Urothelium cell line (cell line): ENCODE measurements at places on chromosomes 5 and 9.

- DNase-seq, result no peak
Observed at GRCh38 chr5:29389993-29390392, 1803.5 kb upstream of the CDH6 start.

- DNase-seq, result no peak
Observed at GRCh38 chr5:124332273-124332672, 414.2 kb downstream of the ZNF608 start.

DNA sequence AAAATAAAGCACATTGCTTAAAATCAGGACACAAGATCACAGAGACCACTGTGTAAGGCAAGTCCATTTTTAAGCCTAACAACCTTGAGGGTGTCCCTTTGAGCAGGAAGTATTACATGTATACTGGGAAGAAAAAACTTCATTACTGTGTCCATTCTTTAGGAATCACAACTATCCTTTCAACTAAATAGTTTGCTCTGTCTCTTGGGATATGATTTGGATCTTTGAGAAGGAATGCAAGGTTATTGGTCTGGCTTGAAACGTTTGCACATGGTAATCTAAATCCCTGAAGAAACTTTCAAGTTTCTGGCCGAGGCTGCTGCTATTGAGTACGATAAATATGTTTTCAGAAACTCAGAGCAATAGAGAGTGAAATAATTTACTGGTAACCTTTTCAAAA, 923.0 kb upstream of the SEMA6A start:
- DNase-seq, result no peak

DNA sequence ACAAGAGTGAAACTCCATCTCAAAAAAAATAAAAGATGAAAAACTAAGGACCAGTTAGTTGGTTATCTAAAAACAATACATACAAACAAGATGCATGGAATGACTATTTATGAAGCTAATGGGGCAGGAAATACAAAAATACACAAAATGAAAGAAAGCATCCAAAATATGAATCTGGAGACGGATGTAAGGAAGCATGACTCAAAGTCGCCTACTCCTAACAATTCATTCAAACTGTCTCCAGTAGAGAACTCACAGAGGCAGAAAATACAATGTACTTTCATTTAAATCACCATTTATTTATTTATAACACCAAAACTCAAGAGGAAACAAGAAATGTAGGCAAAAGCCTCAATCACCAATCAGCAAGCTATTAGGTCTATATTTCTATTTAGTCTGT, 68.4 kb downstream of the SCAI start:
- no peak for DNase-seq

- DNase-seq, result no peak
Observed at GRCh38 chr5:142873831-142874230, 103.7 kb downstream of the ARHGAP26 start.
